Activated CD4-positive, alpha-beta memory T cell treated with anti-CD3 and anti-CD28 coated beads for 36 hours (primary cell): ENCODE measurements at places on chromosomes 4 and X.

DNA sequence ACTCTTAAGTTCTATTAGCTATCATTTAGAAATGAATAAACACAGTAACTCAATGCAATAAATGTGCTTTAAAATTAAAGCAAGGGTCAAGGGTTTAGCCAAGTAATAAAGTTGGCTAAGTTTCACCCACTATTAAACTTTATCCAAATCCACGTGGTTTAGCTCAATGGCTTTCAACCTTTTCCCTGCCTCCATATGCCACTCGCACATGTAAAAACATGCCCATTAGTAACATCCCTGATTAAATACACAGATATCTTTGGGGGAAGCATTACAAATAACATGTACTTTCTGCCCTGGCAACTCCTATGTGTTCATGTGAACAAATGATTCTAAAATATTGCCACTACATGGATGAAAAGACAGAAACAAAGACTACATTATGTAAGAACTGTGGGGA is 130.8 kb downstream of the ZAR1 start:
- no peak for DNase-seq

DNA sequence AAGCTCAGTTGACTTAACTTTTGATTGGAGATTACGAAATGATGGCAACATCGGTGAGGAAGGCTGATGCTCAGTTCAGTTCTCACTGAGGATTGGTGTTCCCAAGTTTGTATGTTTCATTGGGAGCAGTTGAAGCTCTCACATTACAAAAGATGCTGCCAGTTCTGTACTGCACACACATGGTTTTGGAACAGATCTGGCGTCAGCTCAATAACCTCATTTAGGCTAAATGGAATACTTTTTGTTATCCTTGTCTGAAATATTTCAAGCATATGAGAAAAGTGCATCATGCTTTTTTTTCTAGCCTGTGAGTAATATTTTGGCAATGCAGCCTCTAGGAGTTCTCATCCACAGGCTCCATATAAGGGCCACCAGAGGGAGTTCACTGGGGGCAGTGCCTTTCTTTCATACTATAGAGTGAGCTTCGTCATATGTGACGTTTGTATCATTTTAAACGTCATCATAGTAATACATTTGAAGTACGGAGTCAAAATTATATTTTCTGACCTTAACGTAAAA is 4.1 kb downstream of the ENPEP start:
- no peak for DNase-seq

DNA sequence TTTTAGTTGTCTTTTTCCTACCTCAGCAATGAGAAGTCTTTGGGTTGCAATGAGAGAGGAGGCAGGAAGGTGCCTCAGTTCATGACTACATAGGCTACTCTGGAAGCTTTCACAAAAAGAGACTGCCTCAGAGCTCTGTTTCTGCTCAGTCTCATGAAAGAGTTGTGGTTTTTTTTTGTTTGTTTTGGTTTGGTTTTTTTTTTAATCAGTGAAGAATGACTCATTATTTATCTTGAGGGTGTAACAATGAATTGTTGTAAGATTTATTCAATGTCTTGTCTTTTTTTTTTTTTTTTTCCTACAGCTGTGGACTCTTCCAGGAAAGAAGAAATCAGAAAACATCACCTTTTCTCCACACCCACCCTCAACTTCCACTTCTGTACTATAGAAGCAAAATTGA is 67.5 kb upstream of the CXCL13 start:
- peak; percentile 12 for DNase-seq

GRCh38 chrX:110420771-110421499 is 62.3 kb downstream of the RTL9 start:
- no peak for DNase-seq

- no peak for DNase-seq
Measured at GRCh38 chr4:54330896-54331295, 101.8 kb downstream of the PDGFRA start.

DNA sequence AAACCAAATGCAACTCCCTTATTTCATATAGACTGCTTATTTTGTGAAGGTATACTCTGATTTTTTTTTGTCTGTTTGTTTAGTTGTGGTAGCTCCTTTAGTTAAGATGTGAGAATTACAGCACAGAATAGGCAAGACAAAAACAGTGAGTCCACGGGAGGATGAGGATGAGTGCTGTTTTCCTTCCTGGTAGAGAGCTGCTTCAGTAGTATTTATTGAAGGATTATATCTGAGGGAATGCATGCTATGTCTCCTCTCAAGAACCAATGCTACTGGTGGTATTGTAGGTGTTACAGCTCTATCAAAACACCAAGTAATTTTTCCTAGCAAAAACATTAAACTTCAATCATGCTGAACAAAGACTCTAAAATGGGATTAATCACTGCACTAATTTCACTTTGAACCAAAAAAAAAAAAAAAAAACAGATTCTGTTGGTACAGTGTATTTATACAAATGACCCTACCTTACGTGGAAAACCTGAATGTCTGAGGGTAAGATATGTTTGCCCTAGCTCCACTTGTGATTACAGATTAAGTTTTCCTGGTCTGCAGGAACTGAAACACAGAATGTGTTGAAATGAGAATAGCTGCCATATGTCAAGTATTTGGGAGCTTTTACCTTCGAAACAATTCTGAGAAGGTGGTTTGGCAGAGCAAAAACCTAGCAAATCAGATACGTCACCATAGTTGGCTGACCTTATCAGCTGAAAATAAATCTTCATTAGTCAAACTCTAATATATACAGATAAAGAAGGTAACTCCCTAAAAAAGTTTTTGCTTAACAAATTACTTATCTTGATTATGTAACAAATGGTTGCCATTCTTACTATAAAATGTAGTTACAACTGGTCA is 40.3 kb downstream of the PPP3CA start:
- DNase-seq: no peak

DNA sequence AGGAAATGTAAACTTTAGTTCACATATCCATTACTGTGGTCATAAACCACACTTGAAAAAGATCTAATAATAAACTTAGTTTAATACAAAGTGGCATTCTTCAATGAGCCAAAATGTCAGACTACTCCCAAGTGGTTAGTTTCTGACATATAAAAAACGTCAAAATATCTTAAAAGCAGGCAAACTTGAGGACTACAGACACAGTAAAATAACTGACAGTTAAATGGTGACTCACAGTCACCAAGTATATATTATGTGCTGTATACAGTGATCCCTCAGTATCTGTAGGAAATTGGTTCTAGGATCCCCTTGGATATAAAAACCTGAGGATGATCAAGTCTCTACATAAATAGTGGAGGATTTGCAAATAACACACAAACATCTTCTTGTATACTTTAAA is 11.6 kb upstream of the CORIN start:
- DNase-seq: no peak

DNA sequence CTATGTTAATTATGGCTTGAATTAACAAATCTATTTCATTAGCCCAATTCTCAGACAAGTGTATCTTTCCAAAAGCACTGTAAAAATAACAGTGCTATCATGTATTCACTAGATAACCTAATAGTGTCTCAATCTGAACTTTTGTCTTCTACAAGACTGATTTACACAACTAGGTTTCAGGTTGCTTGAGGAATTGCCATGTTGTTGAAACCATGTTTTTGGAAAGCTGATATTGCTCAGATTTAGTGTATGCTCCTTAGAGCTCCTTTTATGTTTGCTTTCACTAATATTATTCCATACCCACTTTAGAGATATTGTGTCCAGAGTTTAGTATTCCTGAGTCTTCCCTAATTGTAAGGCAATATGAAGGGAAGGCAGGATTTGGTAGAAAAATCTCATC is 70.6 kb downstream of the GPAT3 start:
- no peak for DNase-seq

- no peak for DNase-seq
Measured at GRCh38 chr4:11647433-11647832, 218.7 kb upstream of the HS3ST1 start.

DNA sequence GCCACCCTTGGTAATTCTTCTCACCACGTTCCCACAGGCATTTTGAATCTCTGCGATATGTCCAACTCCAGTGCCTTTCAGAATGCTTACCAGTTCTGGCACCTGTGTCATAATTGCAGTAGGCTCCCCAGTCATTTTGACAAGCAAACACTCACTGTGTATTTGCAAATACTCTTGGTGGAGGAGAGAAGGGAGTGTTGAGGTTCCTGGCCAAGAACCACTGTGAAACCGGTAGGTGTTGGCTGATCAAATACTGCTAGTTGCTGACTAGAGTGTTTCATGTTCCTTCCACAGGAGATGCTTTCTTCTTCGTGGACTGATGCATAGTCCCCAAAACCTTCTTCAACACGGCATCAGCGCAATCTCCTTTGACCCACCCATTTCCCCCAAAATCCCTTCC is 16.0 kb upstream of the NLGN4X start:
- no peak for DNase-seq
